Mucosa of gallbladder (tissue), 1 donor: ENCODE measurements at places on chromosomes 2 and 18. TPM values are rescaled to one million over a fixed set of nuclear protein-coding genes. Genes with fewer than 3 reads are reported as not detected.

UGT1A5 gene
- total RNA-seq: 2.0 TPM

DNA sequence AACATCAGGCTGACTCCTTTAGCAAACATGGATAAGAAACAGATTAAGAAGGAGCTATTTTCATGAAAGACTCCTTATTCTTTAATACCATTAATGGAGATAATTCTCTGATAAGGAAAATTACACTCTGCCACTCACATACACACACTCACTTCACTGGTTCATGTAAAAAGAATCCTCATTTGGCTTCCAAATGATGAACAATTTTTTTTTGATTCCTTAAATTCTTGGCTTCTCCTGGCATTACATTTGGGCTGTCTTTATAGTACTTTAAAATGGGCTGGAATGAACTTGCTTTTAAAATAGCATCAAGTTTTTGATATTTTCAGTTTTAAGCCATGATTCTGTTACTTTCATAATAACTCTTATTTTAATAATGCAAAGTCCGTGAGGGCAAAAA, 328.6 kb downstream of the SLC8A1 start:
- DNase-seq: no peak

DNA sequence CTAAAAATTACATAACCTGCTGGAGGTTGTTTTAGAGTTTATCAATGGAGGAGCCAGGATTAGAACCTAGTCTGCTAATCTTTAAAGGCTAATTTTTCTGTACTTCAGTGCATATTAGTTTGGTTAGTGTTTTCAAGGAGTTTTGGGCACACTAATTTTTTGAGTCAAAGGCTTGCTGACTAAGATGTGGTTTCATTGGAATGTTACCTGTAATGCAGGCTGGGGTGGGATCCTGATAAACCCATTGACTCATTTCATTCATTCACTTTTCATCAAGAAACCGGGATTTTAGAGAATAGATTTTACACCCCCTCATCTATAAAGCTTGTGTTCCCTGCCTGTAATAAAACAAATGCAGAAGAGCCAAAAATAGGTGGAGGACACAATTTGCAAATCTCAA, 91.9 kb upstream of the IL1R2 start:
- no peak for DNase-seq

GRCh38 chr2:29755233-29755632, 166.2 kb downstream of the ALK start:
- no peak for DNase-seq

GRCh38 chr2:144650907-144651306, 131.0 kb upstream of the ZEB2 start:
- DNase-seq: no peak

GRCh38 chr18:44850001-44850400, 169.3 kb downstream of the SETBP1 start:
- no peak for DNase-seq

DNA sequence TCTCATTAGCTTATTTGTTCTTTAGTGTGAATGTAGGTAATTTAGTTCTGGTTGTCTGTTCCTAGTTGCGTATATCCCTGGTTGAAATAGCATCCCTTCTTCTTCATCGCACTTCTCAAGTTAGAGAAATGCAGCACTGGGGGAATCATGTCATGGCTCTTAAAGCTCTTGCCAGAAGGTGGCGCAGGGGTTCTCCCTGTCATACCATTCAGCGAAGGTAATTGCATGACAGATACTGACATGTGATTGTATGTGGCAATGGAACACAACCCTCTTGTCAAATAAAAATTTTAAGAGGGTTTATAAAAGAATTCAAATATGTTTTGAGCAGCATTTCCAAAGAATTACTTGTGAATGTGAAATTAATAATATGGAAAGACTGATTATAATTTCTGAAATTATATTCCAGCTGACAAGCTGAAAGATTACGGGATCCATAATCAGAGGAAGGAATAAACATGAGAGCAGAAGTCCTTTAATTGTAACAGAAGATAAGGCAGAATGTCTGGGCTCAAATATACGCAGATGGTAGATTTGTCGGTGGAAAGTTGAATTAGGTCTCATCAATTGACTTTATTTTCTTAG, 411.7 kb downstream of the DSEL start:
- peak; percentile 60 for DNase-seq

DNA sequence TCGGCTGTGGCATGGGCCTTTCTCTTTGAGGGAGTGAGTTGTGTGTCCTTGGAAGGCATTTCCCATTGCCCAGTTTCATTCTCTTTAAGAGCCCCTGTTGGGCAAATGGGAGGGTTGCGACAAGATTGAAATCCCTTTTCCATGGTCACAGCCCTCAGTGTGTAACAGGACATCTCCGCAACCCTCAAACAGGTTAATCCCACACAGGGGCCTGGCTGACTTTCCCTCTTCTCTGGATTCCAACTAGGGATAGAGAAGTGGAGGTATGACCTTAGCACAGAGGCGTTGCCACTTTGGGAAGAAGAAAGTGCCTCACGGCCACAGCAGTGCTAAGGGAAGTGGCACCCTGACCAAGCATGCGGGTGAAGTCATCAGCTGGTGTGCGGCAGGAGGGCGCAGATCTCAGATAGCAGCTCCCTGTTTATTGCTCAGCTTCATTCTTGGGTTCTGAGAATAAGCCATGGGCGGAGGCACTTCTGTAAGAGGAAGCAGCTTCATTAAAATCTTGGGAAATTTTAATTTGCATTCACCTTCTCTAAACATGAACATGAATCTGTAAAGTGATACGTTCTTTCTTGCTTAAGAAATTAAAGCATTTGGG, 256.5 kb downstream of the GBX2 start:
- no peak for DNase-seq

GRCh38 chr18:58960946-58961722, 96.5 kb downstream of the ZNF532 start:
- DNase-seq: no peak

GDF7 gene
- total RNA-seq: 2.5 TPM

NEDD4L gene
- total RNA-seq: 99.5 TPM

GRCh38 chr18:11219571-11219970, 70.2 kb upstream of the PIEZO2 start:
- no peak for DNase-seq

UPP2 gene
- total RNA-seq: not detected

ADAM23 gene
- 2.4 TPM for total RNA-seq

GRCh38 chr2:156333274-156333950, 891 bp upstream of the NR4A2 start:
- DNase-seq: no peak

- DNase-seq: no peak
Measured at GRCh38 chr2:24199968-24200590, 25.2 kb downstream of the FAM228A start.

DNA sequence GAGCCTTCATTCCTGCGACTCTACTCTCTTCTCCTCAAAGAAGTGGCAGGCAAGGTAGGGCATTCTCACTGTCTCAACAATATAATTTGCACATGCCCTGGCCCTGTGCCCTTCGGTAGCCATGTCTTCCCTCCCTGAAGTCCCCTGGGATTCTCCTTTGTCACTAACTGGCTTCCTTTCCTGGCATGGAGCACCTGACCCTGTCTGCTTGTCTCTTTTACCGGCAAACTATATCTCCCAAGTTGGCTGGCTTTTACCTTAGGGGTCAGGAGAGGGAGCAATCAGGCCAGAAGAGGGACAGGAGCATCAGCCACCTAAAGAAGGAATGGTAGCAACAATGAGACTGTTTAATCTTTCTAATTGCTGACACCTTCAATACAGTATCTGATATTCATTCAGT, 51.9 kb upstream of the RMDN2 start:
- DNase-seq: no peak

UGT1A9 gene
- total RNA-seq: 1.3 TPM

DNA sequence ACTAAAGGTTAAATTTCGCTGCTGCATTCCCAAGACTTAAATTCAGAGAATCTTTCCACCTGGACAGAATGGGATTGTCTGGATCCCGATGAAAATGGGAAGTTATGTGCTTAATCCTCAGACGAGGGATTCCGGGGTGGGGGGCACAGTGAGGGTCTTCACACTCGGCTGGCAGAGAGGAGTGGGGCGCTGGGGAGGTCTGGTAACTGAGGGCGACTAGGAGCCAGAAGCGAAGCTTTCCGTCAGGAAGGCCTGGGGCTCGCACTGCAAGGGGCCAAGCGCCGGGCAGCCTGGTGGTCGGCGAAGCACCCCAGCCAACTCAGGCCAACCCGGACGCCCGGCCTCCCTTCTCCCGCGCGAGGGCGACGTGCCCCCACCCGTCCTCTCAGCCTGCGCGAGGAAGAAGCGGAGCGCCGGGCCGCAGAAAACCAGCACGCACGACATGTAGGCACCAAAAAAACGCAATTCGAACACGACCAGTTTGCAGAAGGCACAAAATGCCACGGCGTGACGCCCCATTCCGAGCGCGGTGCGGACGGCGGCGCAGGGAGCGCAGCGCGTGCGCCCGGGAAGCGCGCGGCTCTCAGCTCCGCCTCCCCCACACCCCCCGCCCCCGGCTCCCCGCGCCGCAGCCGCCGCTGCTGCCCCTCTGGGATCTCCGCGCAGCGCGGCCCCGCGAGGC, 188.1 kb downstream of the ZEB2 start:
- peak; percentile 56 for DNase-seq

GRCh38 chr2:174340400-174341292, 5.9 kb downstream of the SP9 start:
- no peak for DNase-seq

- peak; percentile 34 for DNase-seq
Measured at GRCh38 chr2:240387669-240388358, 47.6 kb upstream of the GPC1 start.

- no peak for DNase-seq
Measured at GRCh38 chr2:28490558-28490957, 5.3 kb upstream of the PLB1 start.

FAM110C gene
- 41.8 TPM for total RNA-seq

CRACDL gene
- total RNA-seq: 18.4 TPM

CDCA7 gene
- 0.86 TPM for total RNA-seq

WNT6 gene
- 1.5 TPM for total RNA-seq

DNA sequence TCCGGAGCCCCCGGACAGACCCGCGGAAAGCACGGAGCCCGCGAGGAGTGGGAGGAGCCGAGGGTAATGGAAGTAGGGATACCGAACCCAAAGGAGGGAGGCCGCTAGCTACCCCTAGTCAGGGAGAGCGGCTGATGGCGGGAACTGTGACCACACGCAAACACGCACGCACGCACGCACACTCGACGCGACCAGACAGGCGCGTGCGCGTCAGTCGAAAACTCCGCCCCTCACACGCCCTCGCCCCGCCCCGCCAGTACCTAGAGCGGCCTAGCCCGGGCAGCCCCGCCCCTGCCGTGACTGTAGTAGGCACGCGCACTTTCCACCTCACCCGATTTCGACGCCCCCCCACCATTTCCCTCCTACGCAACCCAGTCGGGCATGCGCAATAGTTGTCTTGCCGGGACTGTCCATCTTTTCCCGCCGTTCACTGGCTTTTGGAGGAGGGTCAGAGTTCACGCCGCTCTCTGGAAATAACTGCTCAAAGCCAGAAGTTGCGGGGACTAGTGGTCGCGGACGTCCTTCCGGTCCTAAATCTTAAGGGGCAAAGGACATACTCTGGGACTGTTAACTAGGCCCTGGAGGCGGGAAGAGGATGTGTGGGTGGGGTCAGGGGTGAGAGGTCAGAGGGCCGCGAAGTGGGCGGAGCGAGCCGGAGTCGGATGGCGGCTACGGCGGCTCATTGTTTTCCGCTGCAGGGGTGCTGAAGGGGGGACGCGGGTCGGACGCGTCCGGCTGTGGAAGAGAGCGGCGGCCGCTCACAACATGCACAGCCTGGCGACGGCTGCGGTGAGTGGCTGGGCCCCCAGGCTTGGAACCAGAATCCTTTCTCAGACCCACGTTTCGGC, at the start of the genes CNOT9 and USP37:
Gene CNOT9 (plus strand): TSS at position 650 of the 848 bp plus-strand sequence. CDS start 116 bp downstream, at position 766.
Gene USP37 (minus strand): TSS at position 162 of the 848 bp plus-strand sequence. CDS start 9,698 bp downstream, outside the sequence.
- peak; percentile 100 for DNase-seq

GAD1 gene
- total RNA-seq: not detected

GRCh38 chr2:191043438-191043837, 29.5 kb upstream of the STAT1 start:
- no peak for DNase-seq

GRCh38 chr2:37324786-37325624, at the start of gene PRKD3:
PRKD3 (minus strand) TSS chr2:37324833; CDS start chr2:37316524, 8,309 bp downstream.
- no peak for DNase-seq

LMAN1 gene
- total RNA-seq: 63.6 TPM

TP53I3 gene
- total RNA-seq: 35.2 TPM

- DNase-seq: no peak
Measured at GRCh38 chr18:13386891-13387801, 168.6 kb downstream of the LDLRAD4 start.

DNA sequence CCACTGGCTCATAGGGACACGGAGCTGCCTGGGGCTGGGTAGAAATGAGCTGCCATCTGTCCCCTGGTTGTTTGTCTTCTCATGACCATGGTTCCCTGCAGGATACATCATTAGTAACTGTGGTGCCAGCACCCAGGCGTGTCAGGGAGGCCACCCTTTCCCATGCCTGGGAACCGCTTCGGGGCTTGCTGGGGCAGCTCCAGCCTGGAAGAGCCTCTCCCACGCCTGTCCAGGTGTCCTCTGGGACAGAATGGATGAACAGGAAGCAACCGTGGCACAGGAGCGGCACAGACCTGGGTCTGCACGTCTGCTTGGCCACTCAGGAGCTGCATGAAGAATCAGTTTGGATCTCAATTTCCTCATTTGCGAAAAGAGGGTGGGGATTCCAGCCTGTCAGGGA, 34.8 kb downstream of the SDC1 start:
- no peak for DNase-seq

DNA sequence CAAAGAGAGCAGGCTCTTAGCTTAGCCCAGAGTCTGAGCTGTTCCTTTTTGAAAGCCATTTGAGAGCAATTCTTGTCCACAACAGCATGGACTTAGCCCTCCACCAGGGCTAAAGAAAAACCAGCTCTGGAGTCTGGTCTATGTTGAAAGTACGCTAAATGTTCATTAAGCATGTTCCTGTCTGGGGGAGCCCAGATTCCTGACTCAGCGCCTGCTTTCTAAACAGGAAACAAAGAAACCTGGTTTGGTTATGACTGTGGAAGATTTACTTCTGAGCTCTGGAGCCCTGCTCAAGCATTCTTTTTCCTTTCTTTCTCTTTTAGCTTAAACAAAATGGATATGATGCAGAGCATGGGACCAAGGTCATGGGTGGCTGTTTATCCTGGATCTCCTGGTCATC, 279.8 kb downstream of the RBM43 start:
- no peak for DNase-seq

DNA sequence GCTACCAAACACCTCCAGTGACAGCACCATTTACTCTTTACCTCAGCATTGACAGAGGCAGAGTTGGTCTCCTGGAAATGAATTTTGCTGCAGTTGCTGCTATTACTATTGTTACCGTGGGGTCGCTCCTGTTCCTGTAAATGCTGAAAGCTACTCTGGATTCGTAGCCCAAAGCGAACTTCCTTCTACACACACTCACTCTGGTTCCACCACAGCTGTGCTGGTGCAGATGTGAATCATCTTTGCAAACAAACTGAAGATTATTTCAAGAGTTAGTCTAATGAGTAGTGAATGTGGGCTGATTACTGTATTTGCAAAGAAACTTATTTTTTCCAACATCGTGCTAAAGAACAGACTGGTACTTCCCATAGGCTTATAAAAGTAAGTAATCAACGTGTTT, 304.0 kb downstream of the LPIN1 start:
- DNase-seq: no peak
